ENCODE measurements at places on chromosomes 3 and 15. TPM values are rescaled to one million over a fixed set of nuclear protein-coding genes. Genes with fewer than 3 reads are reported as not detected.
A peak's percentile ranks its signal among the peaks of the same experiment; 100 is the strongest.

DNA sequence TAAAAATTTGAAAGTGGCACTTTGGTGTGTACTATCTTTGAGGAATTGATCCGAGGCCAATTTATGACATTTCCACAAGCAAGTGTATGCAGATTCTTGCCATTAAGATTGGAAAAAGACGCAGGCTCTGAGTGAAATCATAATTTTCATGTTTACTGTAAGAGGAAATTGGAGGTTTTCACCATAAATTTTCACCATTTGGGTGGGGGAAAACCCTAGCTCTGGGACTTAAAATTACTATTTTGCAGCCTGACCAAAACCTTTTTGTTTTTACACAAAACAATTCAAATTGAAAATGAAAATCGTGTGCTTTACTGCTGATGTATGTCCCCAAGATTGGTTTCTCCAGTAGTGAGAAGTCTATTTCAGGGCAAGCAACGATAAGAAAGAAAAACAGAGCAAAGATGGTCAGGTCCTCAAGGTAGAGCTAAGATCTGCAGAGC is 282.6 kb downstream of the FOXP1 start:
- peaks cover 58% of the 10 kb centered on the region for H3K4me1 ChIP-seq
- H3K27me3 ChIP-seq, result no peaks in the 10 kb centered on the region
- H3K27ac ChIP-seq, result peak overlapping the region; percentile 94
- H3K4me3 ChIP-seq, result peak overlapping the region; percentile 89
- DNase-seq, result no peak

DNA sequence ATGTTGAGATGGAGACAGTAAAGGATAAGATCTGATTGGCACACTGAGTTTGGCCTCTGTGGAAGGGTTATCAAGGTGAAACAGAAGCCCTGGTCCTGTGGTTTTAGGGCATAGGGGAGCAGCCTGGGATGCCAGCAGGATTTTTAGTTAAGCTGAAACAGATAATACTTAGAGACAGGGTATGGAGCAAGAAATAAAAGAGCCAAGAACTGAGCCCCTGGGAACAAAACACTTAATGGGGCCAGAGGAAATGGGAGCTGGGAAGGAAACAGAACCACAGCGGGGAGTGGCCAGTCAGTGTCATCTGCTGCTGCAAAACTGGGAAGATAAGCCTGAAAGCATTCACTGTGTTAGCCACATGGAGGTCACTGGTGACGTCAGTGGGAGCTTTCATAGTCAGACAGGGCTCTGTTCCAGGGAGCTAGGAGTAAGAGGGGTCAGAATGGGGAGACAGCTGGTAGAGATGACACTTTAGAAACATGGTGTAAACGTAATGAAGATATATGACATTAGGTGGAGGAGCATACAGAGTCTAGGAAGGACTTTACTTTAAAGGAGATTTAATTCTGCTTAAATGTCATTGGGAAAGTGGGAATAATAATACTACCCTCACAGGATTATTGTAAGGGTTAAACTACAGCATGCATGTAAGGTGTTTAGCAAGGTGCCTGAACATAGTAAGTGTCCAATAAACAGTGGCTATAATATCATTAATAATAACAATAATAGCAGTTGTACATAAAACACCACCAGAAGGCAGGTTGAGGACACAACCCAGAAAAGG is 172.7 kb upstream of the CTNNB1 start:
- H3K27ac ChIP-seq, result no peak overlapping the region
- H3K4me1 ChIP-seq, result no peaks in the 10 kb centered on the region
- no peak overlapping the region for H3K4me3 ChIP-seq
- H3K27me3 ChIP-seq, result 0 out of 2 replicates have a peak, but pooled peaks cover 2% of the 10 kb centered on the region
- DNase-seq, result no peak
- no peaks in the 10 kb centered on the region for H3K36me3 ChIP-seq

RLBP1 gene
- not detected for total RNA-seq

DNA sequence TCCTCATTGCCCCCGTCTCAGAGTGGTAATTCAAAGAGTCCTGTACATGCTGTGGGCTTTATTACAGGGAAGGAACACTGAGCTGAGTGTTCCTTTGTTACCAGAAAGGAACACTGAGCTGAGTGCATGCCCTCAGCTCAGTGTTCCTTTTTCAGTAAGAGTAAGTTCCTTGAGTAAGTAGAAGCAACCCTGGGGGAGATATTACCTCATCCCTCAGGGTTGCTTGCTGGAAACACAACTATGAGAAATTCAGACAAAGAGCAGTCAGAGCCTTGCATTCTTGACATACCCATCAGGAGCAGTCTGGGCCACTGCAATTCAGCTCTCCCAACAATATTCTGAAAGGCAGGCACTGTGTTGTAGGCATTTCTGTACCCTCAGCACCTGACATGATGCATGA is 17.0 kb downstream of the CHRM5 start:
- H3K4me3 ChIP-seq, result no peak overlapping the region
- no peak for DNase-seq
- no peak overlapping the region for H3K27ac ChIP-seq
- H3K4me1 ChIP-seq, result no peaks in the 10 kb centered on the region
- H3K36me3 ChIP-seq, result no peaks in the 10 kb centered on the region

GRCh38 chr15:23616536-23616935 is 31.1 kb downstream of the MAGEL2 start:
- no peak overlapping the region for H3K4me3 ChIP-seq
- H3K36me3 ChIP-seq, result no peaks in the 10 kb centered on the region
- H3K27ac ChIP-seq, result no peak overlapping the region
- H3K4me1 ChIP-seq, result no peaks in the 10 kb centered on the region
- H3K27me3 ChIP-seq, result no peaks in the 10 kb centered on the region

- H3K4me3 ChIP-seq, result no peak overlapping the region
- H3K36me3 ChIP-seq, result no peaks in the 10 kb centered on the region
- H3K4me1 ChIP-seq, result no peaks in the 10 kb centered on the region
- H3K27ac ChIP-seq, result no peak overlapping the region
Observed at GRCh38 chr3:114487502-114487901, 193.7 kb downstream of the TIGIT start.
